ENCODE measurements at places on chromosomes 7 and 10.
A peak's percentile ranks its signal among the peaks of the same experiment; 100 is the strongest.

DNA sequence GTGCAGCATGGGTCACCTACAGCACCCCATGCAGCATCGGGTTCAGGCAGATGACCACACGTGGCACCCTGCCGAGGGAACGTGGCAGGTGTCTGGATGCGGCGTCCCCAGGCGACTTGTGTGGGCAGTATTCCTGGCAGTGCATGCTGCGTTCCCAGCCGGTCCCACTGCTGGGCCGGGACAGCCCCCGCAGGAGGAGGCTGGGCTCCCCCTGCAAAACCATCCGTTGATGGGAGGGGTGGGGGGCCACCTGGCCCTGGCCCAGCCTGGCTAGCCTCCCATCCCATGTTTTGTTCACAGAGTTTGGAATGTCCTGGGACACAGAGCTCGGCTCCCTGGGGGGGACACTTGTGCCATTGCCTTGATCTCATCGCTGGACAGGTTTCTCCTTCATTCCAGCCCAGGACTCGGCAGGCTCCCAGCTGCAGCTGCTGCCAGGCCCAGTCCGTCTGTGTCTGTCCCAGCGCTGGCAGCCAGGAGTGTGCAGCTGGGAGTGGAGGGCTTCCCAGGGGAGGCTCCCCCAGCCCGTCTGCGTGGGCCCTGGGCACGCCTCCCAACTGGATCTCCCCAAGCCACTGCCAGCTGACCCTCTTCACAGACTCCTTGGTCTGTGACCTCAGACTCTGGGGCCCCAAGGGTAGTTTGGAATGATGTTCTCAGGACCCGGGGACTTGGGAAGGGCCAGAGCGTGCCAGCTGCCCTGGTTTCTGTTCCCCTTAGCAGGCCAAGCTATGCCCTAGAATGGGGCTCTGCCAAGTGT is 32.6 kb downstream of the TMEM270 start:
- DNase-seq = no peak

GRCh38 chr7:141276031-141276430 is 202.2 kb downstream of the TMEM178B start:
- no peak for DNase-seq

- no peak for DNase-seq
These were observed 242.8 kb downstream of the PHTF2 start for GRCh38 chr7:78041423-78041822.

DNA sequence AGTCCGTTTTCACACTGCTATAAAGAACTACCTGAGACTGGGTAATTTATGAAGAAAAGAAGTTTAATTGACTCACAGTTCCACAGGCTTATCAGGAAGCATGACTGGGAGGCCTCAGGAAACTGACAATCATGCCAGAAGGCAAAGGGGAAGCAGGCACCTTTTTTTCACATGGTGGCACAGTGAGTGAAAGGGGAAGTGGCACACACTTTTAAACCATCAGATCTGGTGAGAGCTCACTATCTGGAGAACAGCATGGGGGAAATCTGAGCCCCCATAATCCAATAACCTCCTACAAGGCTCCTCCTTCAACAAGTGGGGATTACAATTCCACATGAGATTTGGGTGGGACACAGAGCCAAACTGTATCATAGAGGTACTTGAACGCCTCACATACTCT is 30.0 kb downstream of the AGR3 start:
- no peak for DNase-seq

DNA sequence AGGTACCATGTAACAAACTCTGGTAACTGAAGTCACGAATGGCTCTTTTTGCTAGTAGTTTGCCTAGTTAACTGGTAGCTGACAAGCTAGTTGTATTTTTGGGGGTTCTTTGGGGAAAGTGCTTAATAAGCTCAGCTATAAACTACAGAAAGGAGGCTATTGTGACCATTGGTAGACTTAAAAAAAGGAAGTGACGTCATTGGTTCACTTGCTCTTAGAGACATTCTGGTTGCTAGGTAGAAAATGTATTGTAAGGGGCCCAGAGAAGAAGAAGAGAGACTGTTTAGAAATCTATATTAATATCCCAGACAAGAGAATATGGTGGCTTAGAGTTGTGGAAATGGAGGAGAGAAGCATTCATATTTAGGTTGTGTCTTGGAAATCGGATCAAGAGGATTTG is 103.0 kb downstream of the NXPH1 start:
- DNase-seq = no peak

DNA sequence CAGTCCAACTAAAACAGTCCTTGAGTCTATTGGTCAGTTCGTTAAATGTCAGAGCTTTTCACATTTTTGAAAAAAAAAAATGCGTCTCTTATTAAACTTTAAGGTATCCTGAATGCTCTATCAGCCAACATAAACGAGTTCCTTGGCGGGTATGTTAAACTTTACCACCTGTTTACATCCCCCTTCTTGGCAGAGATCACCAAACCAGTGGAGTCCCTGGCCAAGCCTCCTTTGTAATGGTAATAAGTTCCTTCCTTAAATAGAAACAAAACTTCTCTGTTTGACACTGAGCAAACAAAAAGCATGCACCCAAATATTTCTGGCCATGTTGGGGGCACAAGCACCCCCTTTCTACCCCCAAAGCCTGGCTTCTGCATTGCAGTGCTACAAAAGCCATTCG is 3.2 kb downstream of the TRIL start:
- DNase-seq = no peak

DNA sequence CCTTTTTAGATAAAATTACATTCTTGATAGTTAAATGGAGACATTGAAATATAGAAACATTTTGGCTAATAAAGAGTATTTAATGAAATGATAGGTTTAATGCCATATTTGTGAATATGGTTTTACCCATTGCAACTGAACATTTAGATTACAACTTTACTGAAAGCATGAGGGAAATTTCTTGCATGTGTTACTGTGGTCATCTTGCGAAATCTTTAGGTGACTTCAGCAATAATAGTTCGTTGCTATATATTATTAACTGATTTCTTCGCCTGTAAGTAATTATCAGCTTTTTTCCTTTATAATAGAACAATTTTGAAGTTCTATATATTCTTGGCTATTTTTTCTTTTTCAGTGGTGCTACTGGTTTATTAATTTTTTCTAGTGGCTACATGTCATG is 83.2 kb downstream of the MLLT10 start:
- no peak for DNase-seq

DNA sequence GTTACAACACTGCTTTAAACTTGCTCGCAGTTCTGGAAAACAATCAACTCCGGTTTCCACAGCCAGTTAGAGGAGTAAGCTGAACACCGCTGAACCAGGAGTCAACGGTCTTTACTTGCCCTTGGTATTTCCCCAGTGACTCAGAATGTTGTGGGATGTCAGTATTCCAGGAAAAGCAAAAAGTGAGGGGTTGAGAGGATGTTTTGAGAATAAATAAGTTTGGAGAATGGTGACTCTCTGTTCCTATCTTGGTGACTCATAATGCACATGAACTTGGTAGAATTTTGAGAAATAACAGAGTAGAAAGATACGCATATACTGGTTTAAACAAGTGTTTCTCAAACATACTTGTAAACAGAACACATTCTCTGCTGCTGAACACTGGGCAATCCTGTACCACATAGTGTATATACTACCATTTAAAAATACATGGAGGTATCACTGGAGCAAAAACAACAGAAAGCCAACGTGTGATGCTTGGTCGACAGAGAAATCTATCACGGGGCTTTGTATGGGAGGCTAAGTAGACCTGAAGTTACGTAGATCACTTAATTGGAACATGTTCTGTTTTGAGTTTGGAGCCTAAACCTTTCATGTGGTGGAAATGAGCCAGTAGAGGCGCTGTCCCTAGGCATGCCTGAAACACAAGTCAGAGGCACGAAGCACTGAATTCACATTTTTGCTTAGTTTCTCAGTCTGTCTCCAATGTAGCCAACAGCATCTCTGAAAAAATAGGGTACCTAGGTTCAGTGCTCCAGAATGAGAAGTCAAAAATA is 534.3 kb downstream of the PARD3 start:
- peak; percentile 97 for DNase-seq

DNA sequence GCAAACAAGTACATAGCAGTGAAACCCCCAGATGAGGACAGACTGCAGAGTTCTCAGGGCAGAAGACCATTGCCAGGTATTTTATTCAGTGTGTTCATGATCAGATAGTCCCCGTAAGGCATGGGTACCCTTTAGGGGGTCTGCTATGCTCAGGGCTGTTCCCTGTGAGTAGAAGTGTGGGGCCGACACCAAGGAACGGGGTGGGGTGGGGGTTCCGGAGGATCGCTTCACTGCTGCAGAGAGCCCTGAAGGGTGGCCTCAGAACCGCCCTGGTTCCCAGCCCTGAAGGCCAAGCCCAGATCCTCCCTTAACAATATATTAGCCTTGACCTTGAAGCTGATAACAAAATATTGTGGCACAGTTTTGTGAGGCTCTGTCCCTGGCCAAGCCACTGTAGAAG is 89.6 kb downstream of the ACTR3B start:
- no peak for DNase-seq

DNA sequence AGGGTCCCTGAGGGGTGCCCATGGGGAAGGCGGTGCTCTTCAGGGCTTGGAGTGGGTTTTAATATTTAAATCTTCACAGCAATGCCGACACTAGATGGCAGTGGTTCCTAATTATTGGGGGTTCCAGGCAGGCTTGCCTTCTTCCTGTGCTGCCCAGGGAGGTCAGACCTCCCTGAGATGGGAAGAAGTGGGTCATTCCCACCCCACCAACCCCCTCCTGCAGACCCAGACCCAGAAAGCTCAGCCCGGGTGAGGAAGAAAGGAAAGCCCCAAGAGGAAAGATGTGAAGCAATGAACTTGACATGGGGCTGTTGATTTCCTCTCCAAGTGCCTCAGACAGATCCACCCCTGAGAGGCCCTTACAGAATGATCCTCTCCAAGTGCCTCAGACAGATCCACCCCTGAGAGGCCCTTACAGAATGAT is 85.1 kb upstream of the LANCL2 start:
- DNase-seq = no peak

DNA sequence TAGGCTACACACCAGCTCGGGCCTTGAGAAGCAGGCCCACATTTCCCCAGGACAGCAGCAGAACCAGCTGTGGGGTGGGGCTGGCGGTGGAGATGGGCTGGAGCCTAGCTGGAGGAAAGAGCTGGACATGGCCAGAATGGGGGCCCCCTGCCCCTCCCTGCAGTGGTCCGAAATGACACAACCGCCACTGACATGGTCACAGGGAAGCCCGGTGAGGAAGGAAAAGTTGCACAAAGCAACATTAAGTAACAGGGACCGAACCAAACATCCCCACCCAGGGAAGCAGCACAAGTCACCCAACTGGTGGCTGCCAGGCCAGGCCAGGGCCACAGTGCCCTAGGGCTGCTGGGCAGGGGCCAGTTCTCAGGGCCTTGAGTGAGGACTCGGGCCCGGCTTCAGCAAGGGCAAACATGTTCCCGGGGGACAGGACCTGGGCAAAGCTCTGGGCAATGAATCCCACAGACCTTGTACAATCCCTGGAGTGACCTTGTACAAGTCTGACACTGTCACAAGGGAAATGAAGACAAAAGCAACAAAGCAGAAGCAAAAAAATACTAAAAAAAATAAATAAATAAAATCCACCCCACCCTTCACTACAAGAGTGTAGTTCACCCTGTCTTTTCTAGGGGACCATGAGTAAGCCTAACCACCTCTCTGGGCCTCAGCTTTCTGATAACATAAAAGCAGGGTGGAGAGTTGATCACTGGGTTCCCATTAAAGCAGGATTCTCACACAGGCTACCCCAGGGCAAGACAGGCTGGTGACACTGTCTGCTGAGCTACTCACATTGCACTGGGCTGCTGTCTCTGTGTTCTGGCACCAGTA is 33.0 kb downstream of the PSAP start:
- DNase-seq = no peak

DNA sequence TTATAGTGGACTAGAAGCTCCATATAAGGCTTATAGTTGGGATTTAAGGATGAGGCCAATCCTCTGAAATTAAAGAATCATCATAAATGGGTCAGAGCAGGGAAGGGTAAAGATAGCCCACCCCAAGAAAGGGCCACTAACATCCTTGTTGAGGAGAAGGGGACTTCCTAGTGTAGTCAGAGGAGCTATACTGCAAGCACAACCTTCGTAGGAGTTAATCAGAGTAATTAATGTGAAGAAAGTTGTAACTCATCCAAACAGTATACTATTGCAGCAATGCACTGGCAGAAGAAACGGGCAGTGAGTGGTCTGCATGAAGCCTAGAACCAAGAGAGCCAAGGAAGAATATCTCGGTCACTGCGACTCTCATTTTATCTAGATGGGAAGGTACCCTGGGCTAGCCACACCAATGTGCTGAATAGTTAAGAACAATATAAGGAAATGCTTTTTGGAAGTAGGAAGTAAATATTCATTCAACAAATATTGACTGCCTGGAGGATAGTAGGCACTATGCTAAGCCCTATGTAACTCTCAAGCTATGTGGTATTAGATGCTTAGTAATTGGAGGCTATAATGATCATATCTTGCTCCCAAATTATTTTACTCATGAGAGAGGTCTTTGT is 13.3 kb downstream of the OTUD1 start:
- DNase-seq = no peak

- no peak for DNase-seq
These were observed 60.6 kb upstream of the KLF14 start for GRCh38 chr7:130794619-130794922.

GRCh38 chr10:132611986-132612385 is 74.4 kb downstream of the INPP5A start:
- no peak for DNase-seq

- DNase-seq = no peak
These were observed 6.4 kb downstream of the CDHR1 start for GRCh38 chr10:84200537-84201243.

DNA sequence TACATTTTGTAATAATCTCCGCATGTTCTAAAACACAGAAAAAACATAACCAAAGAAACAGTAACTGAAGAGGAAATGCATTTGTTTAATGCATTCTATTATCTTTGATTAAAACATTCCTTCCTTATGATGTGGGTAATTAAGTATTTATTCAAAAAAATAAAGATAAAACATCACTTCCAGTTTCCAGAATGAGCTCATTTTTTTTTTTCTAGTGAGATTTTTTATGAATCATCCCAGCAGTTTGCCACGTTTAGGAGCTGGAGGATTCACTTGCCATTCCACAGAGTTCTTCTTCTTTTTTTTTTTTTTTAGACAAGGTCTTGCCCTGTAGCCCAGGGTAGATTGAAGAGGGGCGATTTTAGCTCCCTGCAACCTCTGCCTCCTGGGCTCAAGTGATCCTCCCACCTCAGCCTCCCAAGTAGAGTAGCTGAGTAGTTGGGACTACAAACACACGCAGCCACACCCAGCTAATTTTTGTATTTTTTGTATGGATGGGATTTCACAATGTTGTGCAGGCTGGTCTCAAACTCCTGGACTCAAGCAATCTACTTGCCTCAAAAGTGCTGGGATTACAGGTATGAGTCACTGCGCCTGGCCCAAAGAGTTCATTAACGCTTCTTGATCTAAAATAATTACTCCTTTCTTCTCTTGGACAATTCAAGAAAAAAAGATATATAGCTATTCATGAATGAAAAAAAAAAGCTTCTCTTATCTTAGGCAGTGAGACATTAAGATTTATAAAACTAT is 177.3 kb downstream of the DKK1 start:
- no peak for DNase-seq

- no peak for DNase-seq
These were observed 990.7 kb downstream of the SORCS1 start for GRCh38 chr10:106173838-106174237.

DNA sequence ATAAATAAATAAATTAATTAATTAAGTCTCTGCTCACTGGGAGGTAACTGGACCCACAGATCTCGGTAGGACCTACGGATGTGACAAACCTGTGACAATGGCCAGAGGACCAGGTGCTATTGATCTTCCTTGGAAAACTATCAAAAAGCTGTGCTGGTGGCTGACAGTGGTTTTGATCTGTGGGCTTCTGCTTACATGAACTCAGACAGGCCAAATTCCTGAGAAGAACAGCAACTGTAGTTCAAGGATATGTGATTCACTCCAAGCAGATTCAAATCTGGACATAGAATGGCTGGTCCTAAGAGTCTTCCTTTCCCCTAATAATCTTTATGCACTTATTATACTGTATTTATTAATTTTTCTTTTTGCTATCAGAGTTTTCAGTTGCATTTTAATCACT is 80.0 kb downstream of the ATXN7L1 start:
- DNase-seq = no peak
